ENCODE measurements at places on chromosomes 7 and 10.
A peak's percentile ranks its signal among the peaks of the same experiment; 100 is the strongest.

DNA sequence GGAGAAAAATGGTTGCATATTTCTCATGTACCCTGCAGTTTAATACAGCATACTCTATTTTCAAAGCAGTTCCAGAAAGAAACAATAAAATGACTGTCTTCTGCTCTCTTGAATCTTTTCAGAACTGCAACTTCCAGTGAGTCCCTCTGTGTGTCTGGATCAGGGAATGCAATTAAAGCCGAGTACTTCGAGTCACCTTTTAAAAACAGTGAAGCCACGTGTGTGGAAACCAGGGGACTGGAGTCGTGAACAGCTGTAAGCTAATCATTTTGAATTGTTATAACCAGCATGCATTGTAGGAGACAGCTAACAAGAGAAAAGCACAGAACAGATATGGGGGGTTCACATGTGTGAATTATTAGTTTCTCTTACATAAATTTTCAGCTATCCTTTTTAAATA is 109.1 kb downstream of the CPED1 start:
- DNase-seq = no peak

GRCh38 chr10:111077785-111078504 is 1.1 kb downstream of the ADRA2A start:
- DNase-seq = no peak

- no peak for DNase-seq
Measured at GRCh38 chr7:119256001-119256400, 1017.0 kb upstream of the KCND2 start.

GRCh38 chr10:51257511-51258248 is 183.4 kb downstream of the PRKG1 start:
- DNase-seq = no peak

DNA sequence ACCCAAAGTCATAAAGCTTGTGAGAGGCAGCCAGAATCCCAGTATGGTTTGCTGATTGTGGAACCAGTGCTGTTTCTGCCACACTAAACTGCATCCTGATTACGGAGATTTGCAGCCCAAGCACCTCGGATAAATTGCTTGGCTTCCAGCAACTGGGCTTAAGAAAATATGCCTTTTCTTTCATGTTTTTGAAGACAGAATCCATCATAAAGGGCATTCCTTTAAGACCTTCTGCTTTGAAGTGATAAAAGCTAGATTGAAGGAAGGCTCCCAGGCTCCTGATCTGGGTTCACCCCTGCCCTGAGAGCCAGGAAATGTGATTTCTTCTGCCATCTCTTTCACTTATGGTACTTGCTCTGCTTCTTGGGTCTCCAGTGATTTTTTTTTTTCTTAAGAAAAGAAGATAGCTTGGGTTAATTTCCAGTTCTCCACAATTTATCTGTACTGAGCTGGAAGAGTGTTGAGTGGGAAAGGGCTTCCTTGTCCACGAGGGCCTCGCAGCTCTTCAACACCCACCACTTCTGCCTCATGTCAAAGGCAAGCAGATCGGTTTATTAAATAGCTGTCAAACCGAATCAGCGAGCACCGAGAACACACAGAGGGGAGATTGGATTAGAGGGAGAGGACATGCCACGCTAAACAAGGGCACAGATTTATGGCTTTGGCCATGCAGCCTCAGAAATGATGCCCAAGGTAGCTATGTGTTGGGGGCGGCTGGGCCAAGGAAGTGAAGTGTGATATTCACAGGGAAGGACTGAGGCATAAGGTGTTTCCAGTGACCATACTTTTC is 94.9 kb upstream of the TBX20 start:
- DNase-seq = no peak

DNA sequence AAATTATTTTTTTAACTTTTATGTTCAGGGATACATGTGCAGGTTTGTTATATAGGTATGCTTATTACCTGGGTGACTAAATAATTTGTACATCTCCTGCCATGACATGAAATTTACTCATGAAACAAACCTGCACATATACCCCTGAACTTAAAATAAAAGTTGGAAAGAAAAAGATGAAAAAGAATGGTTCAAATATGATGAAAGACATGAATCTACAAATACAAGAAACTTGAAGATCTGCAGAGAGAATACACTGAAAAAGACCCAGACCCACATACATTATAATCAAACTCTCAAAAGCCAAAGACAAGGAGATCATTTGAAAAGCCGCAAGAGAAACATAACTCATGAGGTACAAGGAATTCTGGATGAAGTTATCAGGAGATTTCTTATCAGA is 70.2 kb downstream of the AKR1C4 start:
- DNase-seq = no peak

GRCh38 chr7:86768967-86769760 is 125.5 kb downstream of the GRM3 start:
- DNase-seq = no peak

DNA sequence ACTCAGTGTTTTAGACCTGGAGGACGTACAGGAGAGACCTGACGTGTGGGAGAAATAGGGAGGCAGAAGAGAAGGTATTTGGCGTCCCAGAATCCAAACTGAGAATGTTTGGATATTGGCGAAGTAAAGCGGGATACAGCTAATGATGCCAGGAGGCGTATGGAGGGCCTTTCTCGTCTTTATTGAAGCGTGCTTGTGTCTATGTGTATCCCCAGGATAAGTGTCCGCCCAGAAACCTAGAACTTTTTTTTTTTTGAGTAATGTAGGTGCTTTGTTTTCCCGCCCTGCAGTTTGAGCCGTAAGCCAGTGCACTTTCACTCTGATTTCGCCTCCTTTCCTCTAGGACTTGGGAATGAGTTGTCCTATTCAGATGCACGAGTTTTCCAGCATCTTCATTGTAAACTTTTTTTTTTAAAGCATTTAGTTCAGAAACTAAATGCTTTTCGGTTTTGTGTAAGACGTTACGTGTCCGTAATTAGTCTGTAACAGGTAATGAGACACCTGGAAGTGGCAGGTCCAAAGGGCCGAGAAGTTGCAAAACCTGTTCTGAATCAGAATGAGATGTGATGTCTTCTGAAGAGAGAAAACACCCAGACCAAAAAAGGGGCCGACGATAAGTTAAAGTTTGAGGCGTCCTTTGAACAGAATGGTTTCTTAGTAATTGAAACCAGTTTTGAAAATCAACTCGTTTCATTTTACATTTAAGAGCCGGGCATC is 746 bp downstream of the ARL5B start:
- peak; percentile 33 for DNase-seq

DNA sequence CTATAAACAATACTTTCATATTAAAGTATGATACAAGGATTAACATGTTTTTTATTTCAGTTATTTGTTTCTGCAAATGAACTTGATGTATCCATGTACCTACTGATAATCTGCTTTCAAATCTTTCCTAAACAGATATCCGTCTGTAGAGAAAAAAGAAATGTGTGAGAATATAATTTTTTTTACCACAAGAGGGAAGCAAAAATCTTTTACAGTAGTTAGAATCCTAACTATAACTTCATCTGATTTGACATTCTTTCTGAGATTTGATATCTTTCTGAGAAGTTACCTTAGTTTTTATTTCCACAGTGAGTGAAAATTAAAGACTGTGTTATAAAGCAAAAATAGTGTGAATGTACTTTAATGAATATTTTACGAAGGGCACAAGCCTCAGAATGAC is 203.9 kb upstream of the PCLO start:
- DNase-seq = peak; percentile 48

- no peak for DNase-seq
Measured at GRCh38 chr7:12415072-12415471, 11.4 kb upstream of the VWDE start.

- DNase-seq = no peak
Measured at GRCh38 chr7:139669106-139670061, 108.4 kb downstream of the HIPK2 start.

- DNase-seq = no peak
Measured at GRCh38 chr10:29412485-29412884, 123.6 kb downstream of the LYZL1 start.

DNA sequence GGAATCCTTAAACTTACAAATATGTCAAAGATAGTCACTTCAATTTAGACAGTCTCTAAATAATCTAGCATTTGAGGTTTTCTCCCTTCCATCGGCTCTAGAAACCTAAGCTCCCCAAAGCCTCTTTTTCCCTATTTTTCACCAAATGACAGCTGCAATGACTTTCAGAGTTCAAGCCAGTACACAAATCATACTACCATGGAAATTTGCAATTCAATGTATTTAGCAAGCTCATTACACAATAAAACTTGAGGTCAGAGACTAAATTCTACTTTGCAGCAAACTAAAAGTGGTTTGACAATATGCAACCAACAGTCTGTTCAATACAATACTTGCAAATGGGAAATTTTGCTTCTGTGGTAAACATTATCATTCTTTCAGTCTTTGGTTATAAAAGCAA is 80.3 kb downstream of the SKIDA1 start:
- DNase-seq = no peak

DNA sequence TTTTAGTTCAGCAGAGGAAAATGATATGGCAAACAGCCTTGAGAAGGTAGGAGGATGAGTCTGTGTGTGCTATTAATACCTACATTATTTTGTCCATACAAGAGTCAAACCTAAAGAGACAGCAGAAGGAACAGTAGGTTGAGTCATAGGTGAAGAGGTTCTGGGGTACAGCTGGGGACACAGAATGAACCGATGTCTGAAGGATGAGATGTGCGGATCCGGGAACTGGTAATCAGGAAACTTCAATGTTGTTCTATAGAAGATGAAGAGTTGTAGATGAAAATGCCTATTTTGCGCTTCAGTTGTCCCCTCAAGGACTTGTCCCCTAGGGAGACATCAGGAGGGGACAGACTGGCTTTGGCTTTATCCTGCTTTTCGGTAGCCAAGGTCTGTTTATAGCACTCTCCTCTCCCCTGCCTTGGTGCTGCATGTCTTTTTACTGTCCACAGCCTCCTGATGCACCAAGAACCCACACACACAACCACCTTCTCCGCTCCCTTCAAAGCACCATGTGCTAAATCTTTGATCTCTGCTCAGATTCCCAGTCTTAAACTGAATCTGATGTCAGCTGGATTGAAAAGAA is 94.6 kb downstream of the GNAT3 start:
- DNase-seq = no peak

DNA sequence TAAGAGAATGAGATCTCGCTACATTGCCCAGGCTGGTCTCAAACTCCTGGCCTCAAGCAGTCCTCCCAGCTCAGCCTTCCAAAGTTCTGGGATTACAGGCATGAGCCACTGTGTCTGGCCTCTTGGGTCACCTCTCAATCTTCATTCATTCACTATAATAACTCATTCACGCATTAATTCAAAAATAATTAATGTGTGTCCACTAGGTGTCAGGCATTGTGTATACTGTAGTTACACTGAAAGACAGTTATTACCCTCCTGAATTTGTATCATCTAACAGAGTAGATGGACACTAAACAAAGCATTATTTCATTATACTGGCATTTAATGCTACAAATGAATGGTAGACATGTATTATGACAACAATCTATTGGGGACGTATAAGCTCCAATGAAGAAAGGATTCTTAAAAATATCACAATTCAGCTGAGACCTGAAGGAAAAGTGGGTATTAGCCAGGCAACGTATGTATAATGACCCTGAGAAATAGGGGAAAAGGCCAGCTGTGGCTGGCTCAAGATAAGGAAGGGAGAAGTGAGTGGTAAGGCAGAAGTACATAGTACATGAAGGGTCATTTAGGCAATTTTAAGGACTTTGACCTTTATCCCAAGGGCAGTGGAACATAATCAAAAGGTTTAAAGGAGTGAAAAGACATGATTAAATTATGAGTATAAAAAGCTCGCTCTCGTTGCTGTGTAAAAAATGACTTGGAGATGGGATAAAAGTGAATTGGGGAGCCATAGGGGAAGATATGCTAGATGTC is 150.7 kb downstream of the BTAF1 start:
- DNase-seq = peak; percentile 42

- no peak for DNase-seq
Measured at GRCh38 chr10:131697476-131698128, 203.2 kb upstream of the PPP2R2D start.

DNA sequence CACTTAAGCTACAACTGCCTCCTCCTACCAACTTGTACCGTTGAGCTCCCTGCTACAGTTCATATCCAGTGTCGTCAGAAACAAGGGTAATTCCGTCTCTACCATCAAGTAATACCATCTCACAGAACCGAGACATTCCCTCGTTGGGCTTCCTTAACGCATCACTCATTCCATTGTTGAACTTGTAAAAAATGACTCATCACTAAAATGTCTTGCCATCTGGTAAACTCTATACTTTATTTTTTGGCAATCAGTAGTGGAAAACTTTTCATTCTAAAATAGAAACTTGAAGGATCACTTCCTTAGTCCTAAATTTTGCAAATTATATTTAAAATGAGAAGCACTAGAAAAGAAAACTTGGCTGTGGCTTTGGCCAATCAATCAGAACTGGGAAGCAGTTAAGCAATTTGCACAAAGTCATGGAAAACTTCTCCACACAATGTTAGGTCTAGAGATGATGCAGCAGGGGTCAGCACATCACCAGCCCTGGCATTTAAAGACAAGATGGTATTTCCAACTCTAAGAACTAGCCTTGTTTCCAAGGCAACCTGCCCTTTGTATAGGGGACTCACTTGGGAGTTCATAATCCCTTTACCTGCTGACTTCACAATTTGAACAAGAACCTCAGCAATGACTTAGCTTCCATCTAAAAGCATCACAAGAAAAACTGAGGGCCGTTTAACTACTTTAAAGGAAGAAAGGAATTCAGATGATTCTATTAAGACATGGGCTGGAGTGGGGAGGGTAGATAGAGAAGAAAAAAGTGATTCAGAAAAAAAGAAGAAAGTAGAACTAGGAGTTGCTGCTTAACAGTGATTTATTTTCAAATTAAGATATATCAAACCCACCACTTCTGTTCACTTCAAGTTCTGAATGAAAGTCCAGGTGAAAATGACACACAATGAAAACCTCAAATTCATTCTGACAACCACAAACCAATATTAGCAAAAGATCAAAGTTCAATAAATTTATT is 288.1 kb downstream of the PARD3 start:
- peak; percentile 88 for DNase-seq

GRCh38 chr10:113368666-113369364 is 184.0 kb upstream of the HABP2 start:
- DNase-seq = no peak

DNA sequence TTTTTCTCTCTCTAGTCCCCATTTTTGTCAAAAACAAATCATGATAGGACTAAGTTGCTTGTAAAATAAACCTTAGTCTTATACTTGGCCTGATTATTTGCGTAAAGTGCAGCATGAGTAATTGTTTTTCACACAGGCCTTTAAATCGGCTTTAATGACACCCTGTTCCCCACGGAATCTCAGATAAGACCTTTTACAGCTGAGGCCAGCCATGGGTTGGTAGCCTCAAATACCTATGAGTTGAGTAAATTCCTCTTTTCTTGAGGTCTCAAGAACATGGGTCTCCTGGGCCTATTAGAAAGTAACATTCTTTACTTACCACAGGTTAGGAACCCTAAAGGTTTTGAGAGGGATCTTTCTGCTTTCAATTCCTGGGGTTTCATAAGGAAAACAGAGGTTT is 761.0 kb upstream of the PHF14 start:
- no peak for DNase-seq

- DNase-seq = no peak
Measured at GRCh38 chr10:100615908-100616307, 80.2 kb downstream of the HIF1AN start.

GRCh38 chr10:76082956-76083355 is 651.5 kb downstream of the LRMDA start:
- DNase-seq = peak; percentile 87

Measured in ACHN (cell line).